ENCODE measurements at places on chromosomes 7 and 10.

DNA sequence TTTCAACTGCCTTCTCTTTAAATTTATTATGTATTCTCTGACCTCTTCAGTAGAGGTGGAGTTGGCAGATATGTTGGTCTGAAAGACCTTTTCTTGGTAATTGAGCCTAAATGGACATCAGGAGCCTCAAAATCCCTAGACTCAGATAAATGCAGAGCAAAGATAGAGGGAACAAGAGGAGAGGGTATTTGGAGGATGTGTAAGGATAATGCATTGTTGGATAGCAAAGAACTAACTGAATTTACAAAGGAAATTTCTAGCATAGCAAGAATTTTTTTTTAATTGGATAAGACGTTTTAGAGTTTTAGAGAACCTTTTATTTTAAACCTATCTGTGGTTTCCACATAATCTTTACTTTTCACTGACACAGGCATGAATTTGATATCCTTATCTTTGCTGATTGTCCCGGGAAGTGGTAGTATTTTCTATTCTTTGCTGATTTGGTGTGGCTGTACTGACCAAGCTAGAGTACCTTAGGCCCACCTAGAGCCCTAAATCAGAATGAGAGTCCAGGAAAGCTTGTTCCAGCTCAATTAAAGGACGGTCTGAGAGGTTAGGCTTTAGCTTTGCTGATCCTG, 91.3 kb downstream of the NRF1 start:
- no peak for DNase-seq

- no peak for DNase-seq
Measured at GRCh38 chr10:48490571-48490940, 114.3 kb downstream of the ARHGAP22 start.

GRCh38 chr7:22841954-22842353, 19.3 kb upstream of the TOMM7 start:
- DNase-seq: no peak

DNA sequence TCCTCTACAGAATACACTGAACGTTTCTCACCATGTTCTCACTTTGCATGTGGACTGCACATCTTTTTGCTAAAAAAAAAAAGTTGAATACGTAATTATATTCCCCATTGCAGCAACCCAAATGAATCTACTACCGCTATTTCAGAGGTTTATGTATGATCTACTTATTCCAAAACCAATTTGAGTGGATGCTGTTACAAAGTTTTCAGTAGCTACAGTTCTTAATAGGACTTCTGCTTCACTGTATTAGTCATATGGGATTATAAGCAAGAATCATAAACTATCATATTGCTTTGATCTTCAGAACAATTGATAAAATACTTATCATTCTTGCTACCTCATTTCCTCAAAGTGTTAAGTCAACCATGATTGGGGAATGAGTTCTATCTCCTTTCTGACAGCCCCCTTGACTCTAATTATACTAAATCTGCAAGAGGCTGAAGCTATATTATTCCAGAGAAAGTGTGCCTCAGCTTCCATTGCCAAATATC, 257.0 kb downstream of the PARD3 start:
- DNase-seq: no peak

- no peak for DNase-seq
Measured at GRCh38 chr7:91912494-91912893, 28.2 kb upstream of the AKAP9 start.

DNA sequence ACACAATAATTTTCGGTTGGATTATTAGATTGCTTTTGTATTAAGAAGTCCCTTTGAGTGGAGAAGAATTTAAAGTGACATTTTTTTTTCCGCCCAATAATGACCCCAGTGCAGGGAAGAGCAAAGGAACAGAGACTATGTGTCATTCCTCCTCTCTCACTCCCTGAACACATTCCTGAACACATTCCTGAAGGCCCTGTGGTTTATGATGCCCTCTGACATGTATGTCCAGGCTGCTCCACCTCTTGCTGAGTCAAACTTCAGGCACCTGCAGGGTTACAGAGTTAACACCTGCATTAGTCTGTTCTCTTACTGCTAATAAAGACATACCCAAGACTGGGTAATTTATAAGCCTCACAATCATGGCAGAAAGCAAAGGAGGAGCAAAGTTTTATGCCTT, 704.0 kb upstream of the LRRN3 start:
- DNase-seq: no peak

DNA sequence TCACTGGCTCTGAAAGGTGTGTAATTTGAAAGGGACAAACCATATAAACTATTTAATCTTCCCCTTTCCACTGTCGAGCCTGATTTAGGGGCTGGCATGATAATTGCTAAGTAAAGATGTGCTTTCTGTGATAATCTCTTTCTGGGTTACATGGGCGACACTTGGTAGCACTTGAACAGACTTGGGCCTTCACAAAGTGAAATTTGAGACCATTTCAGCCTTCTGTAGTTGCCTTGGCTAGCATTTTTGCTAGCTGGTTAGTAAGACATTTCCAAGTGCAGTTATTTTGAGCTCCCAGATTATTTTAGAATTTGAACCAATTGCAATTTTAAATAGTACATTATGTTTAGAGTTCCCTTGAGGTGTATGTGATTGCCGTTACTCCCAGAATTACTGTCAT, 432.7 kb upstream of the GALNT17 start:
- no peak for DNase-seq

DNA sequence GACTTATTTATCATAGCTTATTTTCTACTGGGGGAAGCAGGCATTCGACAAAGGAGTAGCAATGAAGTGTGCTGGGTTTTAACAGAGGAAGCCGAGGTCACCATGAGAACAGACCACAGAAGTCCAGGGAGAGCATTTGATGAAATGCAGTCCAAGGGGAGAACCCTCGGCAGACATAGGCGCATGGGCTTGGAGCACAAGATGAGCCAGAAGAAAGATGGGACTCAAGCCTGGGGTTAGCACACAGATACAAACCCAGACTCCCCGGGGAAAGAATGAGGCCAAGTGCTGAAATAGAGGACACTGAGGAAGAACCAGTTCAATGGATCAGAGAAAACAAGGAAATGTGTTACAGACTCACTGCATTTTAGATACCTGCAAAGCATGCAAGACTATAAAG, 209.5 kb downstream of the FAM107B start:
- no peak for DNase-seq

DNA sequence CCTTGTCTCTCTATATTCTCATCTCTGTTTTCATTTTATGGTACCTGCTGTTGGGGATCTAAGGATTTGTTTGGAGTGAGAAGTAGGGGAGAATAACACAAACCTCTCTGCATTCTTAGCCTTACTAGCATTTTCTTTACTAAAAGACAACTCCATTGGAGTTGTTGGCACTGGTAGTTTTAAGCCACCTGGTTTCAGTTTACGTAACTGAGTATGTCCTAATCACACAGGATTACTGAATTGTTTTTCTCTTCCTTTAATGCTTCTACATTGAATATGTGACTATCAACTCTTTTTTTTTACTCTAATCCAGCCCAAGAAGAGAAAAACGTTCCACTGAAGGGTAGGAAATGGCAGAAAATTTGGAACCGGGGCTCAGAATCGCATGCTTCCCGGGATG, 30.0 kb upstream of the TRIL start:
- DNase-seq: no peak

DNA sequence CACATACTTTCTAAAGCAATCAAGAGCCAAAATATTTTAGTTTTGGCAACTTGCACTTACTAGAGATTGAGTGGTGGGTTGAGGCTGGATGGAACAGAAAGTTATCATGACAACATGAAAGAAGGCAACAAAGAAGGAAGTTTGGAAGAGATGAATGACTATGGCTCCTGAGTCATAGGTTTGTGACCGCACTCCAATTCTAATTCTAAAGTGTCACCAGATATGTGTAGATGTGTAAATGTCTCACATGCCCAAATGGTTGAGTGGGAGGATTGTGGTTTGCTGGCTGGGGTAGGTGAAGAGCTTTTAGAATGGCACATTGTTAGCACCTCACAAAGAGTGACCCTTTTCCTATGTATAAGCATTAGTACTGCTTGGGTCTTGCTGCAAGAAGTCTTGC, 20.2 kb downstream of the TAS2R16 start:
- no peak for DNase-seq
